Kidney (tissue), 22 donors: ENCODE measurements at places on chromosomes 1 and 21.

GRCh38 chr1:51518033-51518585 is 957 bp downstream of the EPS15 start:
- DNase-seq: peak; percentile 77

- no peak for DNase-seq
Measured at GRCh38 chr1:3369446-3370076, 84.9 kb upstream of the ARHGEF16 start.

DNA sequence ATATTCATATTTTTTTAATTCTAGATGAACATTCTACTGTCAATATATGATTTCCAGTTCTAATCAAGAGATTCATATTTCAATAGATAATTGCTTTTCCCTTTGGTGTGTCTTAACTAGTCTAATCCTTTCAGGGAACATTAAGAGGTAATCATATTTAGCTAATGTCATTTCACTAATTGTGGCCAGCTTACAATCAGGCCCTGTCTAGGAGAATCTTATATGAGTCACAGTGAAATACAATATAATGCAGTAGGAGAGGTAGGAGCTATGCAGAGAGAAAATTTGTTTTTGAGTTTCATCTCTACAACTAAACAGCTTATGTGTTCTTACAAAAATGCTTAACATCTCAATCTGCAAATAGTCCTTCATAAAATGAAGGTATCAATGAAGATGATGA is 85.9 kb downstream of the DPYD start:
- no peak for DNase-seq

DNA sequence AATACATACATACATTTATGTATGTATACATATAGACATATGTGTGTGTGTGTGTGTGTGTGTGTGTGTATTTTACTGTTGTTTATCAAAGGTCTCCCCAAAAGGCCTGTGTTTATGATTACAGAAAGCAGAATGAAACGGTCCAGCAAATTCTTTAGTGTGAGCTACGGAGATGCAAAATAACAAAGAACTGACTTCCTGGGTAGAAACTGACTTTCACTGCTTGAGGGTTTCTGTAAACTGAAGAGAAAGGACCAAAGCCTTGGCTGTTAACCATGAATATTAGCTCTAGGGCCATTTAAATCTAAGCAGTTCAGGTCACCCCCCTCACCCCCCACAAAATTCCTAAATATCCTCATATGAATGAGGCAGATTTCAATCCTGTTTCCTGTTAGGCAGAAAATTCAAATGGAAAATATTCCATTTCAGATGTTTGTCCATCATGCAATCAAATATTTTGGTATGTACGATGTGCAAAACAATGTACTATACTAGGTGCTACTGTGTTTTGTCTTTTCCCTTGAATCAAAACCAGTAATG is 213.2 kb downstream of the TGFB2 start:
- no peak for DNase-seq

DNA sequence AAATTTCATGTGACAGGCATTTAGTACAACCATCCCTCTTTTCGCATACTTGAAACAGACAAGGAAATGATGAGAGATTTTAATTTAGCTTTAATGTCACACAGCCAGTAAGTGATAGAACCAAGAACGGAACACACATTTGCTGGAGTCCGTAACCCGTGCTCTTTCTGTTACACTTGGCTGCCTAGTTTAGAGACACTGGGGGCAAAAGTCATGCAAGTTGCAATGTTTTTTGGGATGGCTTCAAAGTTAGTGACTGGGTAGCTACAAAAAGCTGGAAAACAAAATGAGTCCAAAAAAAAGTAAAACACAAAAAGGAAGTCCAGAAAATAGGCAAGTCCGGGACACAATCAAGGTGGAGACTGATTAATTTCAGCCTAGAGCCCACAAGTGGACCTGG is 5.9 kb downstream of the NID1 start:
- no peak for DNase-seq

DNA sequence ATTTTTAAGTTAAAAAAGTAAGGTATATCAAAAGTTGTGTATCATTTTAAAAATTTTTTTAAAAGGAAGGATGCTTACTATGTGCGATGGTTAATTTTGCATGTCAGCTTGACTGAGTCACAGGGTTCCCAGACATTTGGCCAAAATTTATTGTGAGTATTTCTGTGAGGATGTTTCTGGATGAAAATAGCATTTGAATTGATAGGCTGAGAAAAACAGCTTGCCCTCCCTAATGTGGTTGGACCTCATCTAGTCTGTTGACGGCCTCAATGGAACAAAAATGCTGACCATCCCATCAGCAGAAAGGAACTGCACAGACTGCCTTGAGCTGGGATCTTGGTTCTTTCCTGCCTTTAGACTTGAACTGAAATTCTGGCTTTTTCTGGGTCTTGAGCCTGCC is 724.5 kb downstream of the NCAM2 start:
- no peak for DNase-seq

DNA sequence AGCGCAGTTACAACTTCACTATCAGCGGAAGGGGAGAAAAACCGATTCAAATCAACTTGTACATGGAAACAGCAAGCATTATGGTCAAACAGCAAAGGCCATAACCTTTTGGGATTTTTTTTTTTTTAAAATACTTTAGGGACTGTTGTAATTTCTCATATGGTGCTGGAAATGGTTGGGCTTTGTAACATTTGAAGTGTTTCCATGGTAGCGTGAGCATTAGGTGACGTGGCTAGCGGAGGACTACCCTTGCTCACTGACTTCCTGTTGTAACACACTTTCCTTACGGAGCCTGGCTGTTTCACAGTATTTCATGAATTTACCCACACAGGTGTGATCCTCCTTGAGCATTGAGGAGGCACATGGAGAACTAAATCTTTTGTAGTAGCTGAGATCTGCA is 269.5 kb downstream of the TM2D1 start:
- DNase-seq: no peak

DNA sequence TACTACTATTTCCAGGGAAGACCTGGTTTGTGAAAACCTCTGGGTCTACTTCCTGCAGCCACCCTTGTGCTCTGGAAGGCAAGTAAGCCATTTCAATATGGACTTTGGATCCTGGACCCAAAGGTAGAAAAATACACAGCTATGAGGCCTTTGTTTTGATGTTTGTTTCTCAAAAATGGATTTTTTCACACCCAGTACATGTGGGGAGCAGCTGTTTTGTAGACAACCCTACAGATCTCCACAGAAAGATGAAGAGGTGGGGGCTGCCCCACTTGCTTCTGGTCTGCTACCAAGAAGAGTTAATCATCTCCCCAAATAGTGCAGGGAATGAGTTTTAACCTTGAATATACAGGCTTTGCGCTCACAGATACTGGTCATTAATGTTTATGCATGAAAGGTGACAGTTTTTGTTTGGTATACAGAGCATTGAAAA is 29.2 kb downstream of the ZNF281 start:
- no peak for DNase-seq

DNA sequence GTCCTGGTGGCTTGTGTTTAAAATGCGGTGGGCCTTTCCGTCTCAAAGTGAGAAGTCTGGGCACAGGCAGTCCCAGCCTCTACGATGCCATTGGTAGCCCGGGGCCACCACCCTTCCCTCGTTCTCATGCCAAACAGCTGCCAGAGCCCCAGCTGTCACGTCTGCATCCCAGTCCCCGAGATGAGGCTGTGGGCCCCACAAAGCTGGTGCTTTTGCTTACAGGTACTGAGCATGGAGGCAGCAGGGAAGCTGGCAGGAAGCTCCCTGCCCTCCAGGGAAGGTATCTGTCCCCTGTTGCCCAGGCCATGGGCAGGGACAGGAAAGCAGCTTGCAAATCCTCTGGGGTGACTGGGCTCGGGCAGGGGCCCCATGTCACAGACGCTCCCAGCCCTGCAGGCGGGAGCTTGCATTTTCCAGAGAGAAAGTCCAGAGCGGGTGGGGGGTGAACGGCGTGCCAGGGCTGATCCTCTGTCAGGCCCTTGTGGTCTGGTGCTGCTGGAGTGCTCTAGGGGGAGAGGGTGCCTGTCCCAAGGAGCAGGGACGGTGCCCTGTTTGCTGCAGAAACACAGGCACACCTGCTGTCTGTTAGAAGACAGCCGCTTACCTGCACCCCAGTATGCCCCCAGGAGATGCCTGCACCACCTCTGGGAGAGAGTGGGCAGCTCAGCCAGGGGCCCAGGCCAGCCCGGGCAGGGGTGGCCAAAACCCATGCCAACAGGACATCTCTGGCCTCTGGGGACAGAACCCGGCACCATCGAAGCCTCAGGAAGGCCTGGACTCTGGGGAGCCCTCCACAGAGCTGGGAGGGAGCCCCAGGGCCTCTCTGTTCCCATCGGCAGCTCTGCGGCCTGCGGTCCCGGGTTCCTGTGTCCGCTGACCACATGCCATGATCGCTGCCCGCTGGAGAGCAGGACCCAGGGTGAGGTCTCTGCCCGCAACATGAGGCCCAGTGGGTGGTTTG is 45.9 kb downstream of the SLX9 start:
- no peak for DNase-seq

DNA sequence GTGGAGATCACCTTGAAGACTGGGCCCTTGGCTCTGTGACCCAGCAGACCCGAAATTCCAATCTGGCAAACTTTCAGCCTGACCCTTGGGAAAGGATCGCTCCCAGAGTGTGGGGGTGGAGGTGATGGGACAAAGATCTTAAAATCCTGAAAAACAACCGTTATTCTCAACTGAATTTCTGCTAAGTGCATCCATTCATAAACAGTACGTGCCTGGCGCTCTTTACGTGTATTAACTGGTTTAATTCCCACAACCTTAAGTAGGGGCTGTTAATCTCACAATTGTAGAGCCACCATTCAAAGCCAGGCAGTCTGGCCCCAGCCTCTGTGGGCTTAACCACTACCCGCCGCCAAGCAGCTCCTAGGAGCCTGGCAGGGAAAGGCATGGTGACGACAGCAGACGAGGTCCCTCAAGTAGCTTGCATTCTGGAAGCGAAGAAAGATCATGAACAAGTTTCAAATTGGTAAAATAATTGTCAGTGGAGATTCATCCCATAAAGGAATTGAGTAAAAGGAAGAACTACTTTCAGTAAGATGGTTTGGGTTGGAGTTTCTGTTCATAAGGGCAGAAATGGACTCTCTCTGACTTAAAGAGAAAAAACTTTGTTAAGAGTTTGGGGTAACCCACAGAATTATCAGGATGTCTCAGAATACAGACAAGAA is 11.4 kb upstream of the RGS16 start:
- DNase-seq: no peak

- no peak for DNase-seq
Measured at GRCh38 chr1:47184822-47185677, 4.8 kb downstream of the PDZK1IP1 start.

GRCh38 chr21:44555200-44555875 is 3.3 kb downstream of the KRTAP10-3 start:
- DNase-seq: no peak

DNA sequence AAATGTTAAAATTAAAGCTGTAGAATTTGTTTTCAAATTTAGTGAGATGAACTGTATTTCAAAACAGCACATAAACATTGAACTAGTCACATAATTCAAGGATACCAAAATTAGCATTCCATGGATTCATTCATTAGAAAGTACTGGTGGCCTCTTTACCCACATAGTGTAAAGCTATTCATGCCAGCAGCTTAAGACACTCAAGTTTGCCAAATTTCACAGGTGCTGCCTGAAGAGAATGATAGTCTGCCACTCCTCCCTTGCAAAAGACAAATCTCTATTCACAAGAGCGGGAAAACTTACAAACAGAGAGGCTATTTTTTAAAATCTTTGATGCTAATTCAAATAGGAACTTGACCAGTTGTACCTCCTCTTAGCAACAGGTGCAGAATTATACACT is 337.0 kb downstream of the BRINP3 start:
- no peak for DNase-seq

- DNase-seq: no peak
Measured at GRCh38 chr1:193540511-193540910, 354.1 kb upstream of the B3GALT2 start.

DNA sequence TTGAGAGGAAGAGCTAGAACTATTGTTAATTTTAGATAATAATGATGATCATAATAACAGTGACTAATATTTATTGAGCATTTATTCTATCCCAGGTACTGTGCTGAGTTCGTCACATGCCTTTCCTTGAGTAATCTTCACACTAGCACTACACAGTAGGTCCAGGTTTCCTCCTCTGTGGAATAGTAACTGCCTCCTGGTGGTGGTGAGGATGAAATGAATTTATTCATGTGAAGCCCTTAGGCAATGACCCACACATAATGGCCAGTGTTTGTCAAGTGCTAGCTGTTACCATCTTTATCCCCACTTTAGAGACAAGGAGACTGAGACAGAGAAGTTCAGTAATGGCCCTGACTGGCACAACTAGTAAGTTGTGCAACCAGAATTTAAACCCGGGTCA is 5.9 kb downstream of the NIPAL3 start:
- DNase-seq: no peak

DNA sequence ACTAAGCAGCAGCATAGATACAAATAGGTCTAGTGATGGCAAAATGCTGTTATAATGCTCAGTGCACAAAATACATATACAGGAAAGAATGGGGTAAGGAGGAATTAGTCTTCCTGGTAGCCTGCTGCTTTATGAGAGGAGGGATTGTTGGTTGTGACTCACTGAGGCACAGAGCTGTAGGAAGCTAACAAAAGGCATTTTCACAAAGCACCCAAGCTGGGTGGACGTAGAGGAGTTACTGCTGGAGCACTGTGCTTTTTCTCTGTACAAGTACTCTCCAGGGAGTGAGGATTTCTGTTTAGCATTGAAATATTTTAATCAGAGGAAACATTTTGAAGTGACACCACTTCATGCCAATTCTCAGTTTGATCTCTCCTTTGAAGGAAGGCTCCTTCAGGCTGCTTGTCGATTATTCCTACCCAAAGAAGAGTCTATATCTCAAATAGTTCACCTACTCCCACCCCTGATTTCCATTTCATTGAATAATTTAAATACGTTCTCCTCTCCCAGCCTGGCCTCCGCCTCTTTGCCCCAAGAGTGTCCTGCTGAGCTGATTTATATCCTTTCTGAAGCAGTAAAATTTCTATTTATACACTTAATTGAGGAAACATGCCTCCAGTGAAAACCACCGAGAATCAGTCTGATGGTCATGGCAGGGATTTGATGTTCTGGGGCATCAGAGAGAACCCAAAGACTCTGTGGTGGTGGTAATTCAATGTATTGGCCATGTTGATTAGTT is 271.9 kb downstream of the HHAT start:
- DNase-seq: no peak

DNA sequence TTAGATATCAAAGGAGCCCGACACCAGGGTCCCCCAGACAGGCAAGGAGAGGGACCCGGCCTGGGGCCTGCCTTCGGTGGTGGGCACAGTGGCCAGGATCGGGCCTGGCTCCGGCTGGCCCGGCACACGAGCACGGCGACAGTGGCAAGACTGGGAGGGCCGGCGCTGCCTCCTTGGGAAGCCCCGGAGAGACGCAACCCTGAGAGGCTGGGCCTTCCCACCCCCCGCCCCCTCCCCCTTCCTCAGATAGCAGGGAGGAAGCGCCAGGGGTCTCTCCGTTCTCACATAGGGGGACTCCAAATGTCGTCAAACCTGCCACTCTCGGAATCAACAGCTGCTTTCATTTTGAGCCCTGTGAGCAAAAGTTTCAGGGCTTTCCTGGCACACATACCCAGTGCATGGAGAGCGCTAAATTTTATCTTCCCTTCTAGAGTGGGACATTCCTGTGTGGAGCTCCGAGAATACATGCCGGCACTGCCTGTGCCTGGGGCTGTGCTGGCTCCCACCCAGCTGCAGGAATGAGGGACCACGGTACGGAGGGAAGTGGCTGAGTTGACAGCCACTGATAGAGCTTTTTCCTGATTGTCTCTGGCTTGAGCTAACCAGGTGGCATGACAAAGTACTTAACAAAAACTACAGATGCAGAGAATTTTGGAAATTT is 62.4 kb downstream of the CD247 start:
- no peak for DNase-seq
